H9 (cell line): ENCODE measurements at places on chromosomes 6 and 20. TPM values are rescaled to one million over a fixed set of nuclear protein-coding genes. Genes with fewer than 3 reads are reported as not detected.

GRCh38 chr20:25539742-25540672 lies 45.3 kb downstream of the NINL start:
- peak; percentile 66 for DNase-seq

GRCh38 chr20:47524015-47524784 lies 22.5 kb downstream of the NCOA3 start:
- no peak for DNase-seq

DNA sequence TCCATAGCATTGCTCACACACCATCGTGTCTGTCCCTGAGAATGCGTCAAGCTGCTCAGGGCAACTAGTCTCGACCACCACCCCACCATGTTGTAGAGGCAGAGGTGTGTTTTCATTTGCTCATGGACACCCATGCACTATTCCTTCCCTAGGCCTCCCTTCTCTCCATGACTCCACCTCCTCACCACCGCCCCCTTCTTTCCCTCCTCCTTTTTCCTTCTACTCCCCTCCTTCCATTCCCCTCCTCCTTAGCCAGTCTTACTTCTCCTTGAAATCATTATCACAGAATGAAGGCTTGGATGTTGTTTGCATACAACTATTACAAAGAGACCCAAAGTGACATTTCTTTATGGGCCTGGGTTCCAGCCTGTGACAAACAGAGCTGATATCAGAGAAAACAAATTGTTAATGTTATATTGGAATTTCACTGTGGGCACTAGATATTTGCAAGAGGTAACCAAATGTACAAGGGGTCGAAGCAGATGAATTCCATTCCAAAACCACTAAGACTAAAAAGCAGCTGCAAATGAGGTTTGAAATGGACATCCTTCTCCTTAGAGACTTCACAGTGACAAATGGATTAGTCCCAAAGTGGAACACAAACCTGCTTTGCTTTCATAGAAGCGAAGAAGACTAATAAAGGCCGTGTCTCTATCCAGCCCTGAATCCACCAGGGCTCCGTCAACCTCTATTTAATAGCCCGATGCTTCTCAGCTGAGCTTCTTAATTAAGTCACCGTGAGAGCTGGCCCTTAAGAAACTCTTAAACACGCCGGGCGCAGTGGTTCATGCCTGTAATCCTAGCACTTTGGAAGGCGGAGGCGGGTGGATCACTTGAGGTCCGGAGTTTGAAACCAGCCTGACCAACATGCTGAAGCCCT lies 275.8 kb upstream of the SULF2 start:
- no peak for DNase-seq

GRCh38 chr20:61629602-61630390 lies 377.7 kb downstream of the CDH4 start:
- DNase-seq: no peak

- DNase-seq: no peak
These were observed 448.0 kb downstream of the HAO1 start for GRCh38 chr20:7492257-7492656.

Gene F13A1
- 0.15 and 0.18 TPM in 2 replicates for total RNA-seq

Gene BHLHE23
- total RNA-seq: 0.22 and 0.35 TPM in 2 replicates
